ENCODE measurements at places on chromosomes 5 and 9. TPM values are rescaled to one million over a fixed set of nuclear protein-coding genes. Genes with fewer than 3 reads are reported as not detected.

HSPA4 gene
- polyA plus RNA-seq = 38.0 TPM

SLC46A2 gene
- polyA plus RNA-seq = 0.35 TPM

ZNF367 gene
- polyA plus RNA-seq = 2.1 TPM

SHISAL2B gene
- polyA plus RNA-seq = not detected

SPIN1 gene
- 13.2 TPM for polyA plus RNA-seq

FCN1 gene
- polyA plus RNA-seq = 5.2 TPM

GPRIN1 gene
- polyA plus RNA-seq = 0.46 TPM

SPTLC1 gene
- polyA plus RNA-seq = 15.9 TPM

DNM1 gene
- polyA plus RNA-seq = 1.2 TPM

PRLR gene
- 0.03 TPM for polyA plus RNA-seq

GPR151 gene
- polyA plus RNA-seq = not detected

- H3K36me3 ChIP-seq = no peaks in the 10 kb centered on the region
- H3K27ac ChIP-seq = no peak overlapping the region
- DNase-seq = no peak
- H3K4me1 ChIP-seq = peaks cover 8% of the 10 kb centered on the region
- no peaks in the 10 kb centered on the region for H3K27me3 ChIP-seq
Observed at GRCh38 chr5:151523335-151523734, 67.8 kb downstream of the FAT2 start.

DNA sequence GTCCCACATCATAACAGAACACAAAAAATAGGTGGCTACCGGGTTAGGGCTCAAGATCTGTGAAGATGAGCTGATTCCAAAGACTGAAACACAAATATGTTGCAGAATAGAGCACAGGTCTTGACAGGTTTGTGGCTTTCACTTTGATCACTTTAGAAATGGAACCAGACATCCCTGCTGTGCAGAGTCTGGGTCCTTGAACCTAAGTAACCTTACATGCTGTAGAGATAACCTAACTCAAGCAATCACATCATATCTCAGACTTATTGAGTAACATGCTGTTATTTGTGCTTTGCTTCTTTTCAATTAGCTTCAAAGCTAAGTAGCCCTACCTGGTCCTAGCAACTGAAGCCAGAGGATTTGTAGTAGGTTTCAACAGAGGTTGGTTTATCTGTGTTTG lies 24.3 kb downstream of the FBXW2 start:
- H3K27me3 ChIP-seq = no peaks in the 10 kb centered on the region
- peaks cover 4% of the 10 kb centered on the region for H3K4me1 ChIP-seq
- no peak overlapping the region for H3K27ac ChIP-seq
- DNase-seq = no peak
- H3K36me3 ChIP-seq = peaks cover 100% of the 10 kb centered on the region

DNA sequence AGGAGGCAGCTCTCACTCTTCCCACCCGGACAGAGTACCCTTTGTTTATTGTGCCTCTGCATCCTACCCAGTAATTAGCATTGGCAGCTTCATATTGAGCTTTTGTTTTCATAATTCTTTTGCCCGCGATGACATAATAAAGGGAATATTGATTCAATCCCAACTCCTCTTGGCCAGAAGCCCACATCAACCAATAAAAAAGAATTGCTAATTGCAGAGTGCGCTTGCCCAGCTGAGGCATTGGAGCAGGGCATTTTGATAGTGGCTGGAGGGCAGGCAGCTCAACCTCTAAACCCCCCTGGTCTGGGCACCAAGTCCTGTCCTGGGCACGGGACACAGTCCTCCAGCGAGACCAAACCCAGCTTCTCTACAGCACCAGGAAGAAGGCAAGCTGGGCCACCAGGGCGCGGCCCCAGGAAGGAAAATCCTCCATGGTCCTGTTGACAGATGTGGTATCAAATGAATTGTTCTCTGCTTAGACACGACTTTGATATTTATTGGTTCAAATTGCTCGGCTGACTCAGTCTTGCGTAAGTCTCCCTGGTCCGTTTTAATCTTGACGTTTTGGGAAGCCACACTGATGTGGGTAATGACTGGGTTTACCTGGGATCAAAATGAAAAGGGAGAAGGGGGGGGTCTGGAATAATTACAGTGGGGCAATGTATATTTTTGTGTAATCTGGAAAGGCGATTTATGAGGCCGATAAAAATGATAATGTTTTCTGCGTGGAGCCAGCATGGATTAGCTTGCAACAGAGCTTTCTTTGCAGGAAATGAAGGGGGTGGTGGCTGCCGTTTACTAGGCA lies 220.7 kb upstream of the MSX2 start:
- no peak for DNase-seq
- H3K27ac ChIP-seq = no peak overlapping the region
- H3K36me3 ChIP-seq = no peaks in the 10 kb centered on the region
- no peaks in the 10 kb centered on the region for H3K4me1 ChIP-seq
- no peak overlapping the region for H3K4me3 ChIP-seq

- H3K36me3 ChIP-seq = no peaks in the 10 kb centered on the region
- peaks cover 19% of the 10 kb centered on the region for H3K27me3 ChIP-seq
- H3K4me1 ChIP-seq = peaks cover 12% of the 10 kb centered on the region
- no peak for DNase-seq
Observed at GRCh38 chr9:136303825-136304416, at the start of gene CCDC187. Gene CCDC187 (minus strand): TSS chr9:136304094. CDS start chr9:136303830, 264 bp downstream.

DNA sequence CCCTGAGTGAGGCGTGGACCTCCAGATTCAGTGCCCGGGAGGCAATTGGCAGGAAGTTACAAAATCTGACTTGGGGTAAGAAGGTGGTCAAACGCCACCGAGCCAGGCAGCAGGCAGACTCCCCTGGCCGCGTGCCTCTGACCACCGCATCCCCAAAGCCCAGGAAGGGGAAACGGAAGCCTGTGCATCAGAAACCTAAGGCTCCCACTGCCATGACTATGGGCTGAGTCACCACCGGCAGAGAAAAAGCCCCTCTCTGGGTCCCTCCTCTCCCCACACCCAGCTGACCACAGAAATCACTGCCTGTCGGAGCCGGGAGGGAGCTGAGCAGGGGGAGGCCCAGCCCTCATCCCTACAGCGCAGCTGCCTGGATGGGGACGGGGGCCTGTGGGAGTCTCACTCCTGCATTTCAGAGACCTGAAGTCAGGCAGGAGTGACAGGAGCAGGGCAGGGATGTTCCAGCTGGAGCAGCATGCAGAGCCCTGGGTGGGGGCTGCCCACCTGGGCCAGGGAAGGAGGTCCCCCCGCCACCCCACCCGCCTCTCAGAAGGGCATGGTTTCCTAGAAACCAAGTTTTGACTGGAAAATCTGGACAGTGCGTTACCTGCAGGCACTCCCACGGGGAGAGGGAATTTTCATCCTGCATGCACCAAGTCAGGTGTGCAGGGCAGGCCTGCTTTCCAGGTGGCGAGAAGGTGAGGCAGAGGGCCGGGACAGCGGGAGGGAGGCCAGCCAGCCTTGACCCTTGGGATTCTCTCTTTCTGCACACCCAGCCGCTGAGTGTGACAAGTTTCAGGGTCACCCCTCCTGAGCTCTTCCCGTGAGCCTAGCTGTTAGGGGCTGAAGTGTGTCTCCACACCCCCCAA lies 68.2 kb downstream of the LRSAM1 start:
- no peak overlapping the region for H3K27ac ChIP-seq
- peaks cover 5% of the 10 kb centered on the region for H3K4me1 ChIP-seq
- no peak for DNase-seq
- H3K4me3 ChIP-seq = no peak overlapping the region

DNA sequence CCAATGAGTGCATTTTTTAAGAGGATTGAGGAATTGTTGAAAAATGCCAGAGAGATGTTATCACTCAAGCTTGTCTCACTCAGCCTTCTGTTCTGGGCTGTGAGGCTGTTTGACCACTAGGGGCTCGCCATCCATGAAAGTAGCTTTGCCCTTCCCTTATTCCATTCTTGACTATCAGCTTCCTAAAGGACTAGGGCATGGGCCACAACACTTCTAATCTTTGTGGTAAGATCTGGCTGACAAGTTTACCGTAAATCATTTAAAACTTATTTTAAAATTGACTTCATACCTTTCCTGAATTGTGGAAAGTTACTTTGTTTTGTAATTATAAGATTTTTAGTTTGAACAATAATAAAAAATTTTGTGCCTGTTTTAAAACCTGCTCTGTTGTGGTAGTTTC lies 49.5 kb downstream of the TJP2 start:
- DNase-seq = no peak
- peaks cover 24% of the 10 kb centered on the region for H3K36me3 ChIP-seq
- no peaks in the 10 kb centered on the region for H3K4me1 ChIP-seq

- H3K27me3 ChIP-seq = no peaks in the 10 kb centered on the region
- no peak overlapping the region for H3K4me3 ChIP-seq
- no peak for DNase-seq
- no peaks in the 10 kb centered on the region for H3K36me3 ChIP-seq
- H3K4me1 ChIP-seq = no peaks in the 10 kb centered on the region
Observed at GRCh38 chr5:21684992-21685391, 1168.2 kb downstream of the CDH12 start.

Data from spleen (tissue), 13 donors.